Stimulated activated CD8-positive, alpha-beta memory T cell treated with anti-CD3 and anti-CD28 coated beads, Interleukin-4, amount 100 ng/mL, for 4 hours (primary cell): ENCODE measurements at places on chromosomes 3 and 15.

GRCh38 chr15:81643771-81644170 is 269.8 kb upstream of the TMC3 start:
- DNase-seq, result no peak

DNA sequence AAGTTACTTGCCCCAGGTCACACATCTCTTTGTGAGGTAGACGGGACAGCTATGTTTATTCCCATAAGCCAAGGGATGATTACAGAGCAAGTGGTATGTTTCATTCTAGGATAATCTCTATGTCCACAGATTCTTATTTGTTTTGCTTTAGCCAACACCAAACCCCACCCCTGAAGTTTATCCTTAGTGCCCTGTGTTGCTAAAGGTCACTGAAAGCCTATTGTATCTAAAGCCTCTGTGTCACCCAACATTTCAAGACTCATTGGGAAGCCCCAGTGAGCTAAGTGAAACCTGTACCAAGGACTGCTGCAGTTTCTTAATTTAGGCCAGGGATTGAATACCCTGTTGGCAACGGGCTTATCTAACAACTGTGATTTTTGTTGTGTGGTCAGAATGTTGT is 135.6 kb downstream of the ADAMTS9 start:
- no peak for DNase-seq

DNA sequence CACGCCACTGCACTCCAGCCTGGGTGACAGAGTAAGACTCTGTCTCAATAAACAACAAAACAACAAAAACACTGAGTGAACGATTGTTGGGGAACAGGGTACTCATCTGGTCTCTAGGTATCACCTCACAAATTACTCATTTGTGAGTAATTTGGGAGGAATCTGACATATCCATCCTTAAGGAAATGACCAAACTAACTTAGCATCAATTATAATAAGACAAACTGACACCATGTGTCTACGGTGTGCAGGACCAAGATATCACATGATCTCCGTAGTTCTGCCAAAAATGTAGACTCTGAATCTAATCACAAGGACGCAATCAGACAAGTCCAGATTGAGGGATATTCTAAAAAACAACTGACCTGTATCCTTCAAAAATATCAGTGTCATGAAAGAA is 12.0 kb upstream of the DAPK2 start:
- no peak for DNase-seq

- no peak for DNase-seq
These were observed 6.5 kb downstream of the FOXP1 start for GRCh38 chr3:71577011-71577410.

- no peak for DNase-seq
These were observed 8.5 kb downstream of the CCDC9B start for GRCh38 chr15:40332113-40332781.

- DNase-seq, result no peak
These were observed 3.9 kb upstream of the ACTL6A start for GRCh38 chr3:179558742-179559364.

- no peak for DNase-seq
These were observed 310.0 kb upstream of the WNT5A start for GRCh38 chr3:55797084-55797483.

DNA sequence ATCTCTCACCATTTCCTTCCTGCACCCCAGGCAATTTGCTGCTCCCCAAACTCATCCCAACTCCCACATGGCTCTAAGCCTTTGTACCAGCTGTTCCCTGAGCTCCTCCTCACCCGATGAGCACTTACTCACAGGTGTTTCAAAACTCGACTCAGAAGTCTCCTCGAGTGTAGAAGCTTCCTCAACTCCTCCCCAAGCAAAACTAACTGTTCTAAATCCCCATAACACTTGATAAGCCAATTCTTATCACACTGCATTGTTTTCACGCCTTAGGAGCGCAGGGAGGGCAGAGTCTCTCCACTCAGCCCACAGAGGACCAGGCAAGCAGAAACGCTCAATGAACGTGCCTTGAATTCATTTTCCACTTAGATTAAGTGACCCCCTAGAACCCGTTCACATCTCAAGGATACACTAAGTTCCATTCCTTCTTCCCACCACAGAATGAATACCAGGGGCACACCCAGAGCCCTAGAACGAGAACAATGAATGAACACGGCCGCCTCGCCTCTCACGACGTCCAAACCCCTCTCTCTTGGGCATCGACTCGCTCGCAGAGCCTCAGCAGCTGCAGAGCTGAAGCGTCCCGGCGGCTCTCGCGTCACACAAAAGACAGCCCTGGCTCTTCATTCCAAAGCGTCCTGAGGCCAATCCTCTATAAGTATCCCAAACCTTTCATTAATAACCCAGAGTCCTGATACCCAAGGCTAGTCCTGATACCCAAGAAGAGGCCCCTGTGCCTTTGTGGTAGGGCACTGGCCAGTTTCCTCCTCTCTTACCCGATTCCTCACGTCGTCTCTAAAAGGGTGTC is 1.1 kb downstream of the RAF1 start:
- no peak for DNase-seq

DNA sequence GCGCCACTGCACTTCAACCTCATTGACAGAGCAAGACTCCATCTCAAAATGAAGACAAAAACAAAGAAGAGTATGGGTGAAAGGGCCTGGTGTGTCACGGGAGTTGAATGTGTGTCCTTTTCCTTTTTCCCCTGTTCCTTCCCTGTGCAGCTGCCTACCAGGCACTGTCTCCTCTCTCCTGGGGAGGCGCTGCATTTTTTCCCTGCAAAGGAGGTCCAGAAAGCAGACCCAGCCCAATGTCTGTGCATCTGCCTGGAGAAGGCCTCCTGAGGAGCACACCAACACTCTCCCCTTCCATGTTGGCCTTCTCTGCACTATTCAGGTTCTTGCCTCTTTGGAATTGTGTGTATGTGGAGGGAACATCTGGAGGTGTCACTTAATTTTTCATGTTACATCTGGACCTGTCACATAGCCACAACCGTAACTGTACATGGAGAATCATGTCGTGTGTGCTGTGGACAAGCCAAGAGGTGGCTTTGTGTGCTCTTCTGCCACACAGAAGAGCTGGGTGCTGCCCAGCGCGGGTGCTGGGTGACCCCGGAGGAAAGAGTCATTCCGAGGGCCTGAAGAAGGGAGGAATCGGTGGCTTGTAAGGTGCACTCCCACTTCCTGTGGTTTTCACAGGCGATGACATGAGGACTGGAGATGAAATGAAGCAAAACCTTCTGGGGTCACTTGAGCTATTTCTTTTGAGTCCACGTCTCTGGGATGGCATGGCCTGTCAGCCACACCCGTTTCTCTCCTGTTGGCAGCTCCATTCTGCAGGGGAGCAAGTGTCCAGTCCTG is 46.5 kb upstream of the CGNL1 start:
- no peak for DNase-seq

DNA sequence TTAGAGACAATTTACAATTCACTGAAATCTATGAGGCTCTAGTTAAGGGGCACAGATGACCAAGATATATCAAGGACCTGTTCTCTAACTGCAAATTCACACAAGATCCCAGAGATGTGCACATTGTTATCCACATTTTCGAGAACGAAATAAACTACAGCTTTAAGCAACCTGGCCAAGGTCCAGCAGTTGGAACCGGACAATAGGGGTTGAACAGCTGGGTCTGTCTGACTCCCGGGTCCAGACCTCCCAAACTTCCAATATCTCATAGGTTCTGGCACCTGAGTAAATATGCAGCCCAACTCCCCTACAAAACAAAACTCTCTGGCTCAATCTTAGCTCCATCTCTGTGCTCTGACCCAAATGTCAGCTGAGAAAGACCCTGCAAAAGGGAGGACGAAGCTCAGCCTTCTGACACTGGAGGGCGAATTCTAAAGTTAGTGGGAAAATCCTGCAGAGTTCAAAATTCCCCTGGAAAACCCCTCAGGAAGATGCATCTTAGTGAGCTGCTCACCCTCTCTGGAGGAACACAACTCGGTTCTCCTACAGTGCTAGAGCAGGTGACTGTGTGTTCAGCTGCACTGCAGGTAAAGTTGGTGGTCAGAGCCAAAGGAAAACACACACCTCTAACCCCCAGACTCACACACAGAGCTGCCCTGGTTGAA is 14.2 kb upstream of the SPATA12 start:
- no peak for DNase-seq

DNA sequence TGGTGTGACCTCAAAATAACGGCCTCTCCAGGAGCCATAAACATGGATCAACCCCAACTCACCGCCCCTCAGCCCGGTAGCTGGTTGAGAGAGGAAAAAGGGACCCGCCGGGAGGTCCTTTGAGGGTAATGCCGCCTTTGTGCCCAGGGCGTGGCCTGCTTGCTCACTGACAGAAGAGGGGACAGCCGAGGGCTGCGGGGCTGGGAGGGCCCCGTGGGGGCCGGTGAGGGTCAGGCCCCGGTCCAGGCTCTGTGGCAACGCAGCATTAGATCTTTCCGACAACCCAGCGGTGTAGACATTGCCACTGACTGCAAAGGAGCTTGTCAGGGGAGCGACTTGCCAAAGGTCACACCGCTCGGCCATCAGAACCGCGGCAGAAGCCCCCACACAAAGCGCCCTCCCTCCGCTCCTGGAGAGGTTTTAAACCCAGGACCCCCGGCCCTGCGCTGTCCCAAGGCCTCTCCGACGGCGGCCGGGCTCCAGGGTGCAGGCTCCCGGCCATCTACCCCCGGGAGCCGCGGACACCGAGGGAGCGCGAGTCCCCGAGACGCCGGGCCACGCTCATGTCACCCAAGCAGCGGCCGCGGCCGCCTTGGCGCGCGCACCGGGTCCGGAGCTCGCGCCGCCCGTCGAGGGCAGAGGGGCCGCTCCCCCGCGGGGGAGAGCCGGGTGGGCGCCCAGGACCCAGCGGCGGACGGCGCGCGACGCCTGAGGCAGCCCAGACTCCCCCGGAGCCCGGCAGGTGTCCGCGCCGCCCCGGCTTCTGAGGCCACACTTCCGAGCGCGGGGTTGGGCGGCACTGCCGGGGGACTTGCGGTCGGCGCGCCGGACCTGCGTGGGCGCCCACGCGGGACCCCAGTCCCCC is 975 bp downstream of the PCSK6 start:
- DNase-seq, result no peak

DNA sequence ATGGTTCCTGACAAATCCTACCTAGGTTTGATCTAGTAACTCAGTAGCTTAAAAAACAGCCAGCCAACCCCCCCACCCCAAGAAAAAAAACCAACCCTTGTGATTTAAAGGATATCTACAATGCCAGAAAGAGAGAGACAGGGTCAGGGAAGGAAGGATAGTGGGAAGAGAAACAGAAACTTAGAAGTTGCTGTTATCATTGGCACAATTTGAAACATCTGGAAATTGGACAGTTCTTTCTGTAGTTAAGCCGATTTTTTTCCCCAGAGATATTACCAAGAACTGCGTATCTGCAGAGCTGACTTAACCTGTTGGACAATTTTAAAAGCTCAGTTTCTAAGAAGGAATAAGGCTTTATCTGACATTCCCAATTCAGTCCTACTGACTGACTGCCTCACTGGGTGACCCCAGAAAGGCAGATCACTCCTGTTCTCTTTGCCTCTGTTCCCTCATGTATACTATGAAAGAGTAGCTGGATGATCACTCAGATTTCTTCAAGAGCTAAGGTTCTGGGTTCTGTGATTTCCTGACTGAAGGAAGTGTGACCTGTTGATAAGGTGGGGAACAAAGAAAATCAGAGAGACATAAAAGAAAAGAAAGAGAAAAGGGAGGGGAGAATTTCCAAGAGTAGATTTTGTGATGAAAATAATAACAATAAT is 128.3 kb downstream of the MAP2K5 start:
- no peak for DNase-seq

DNA sequence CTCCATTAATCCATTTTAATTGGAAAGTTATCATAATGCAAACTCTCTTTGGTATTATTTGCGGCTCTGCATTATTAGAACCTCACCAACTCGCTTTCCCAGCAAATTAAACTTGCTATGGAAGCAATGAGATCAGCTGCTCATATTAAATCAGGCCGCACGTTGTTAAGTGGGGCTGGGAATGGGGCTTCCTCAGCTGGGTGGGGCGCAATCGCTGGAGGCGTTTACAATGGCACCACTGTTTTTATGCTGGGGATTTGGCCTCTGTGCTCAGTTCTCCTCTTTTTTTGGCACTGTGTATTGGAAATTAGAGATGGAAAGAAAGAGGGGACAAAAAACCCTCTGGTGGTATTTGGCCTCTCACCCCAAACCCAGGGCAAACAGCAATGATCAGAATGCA is 72.2 kb downstream of the RPLP1 start:
- DNase-seq, result no peak

GRCh38 chr3:22117751-22118346 is 366.8 kb upstream of the ZNF385D start:
- no peak for DNase-seq

GRCh38 chr3:144053121-144053520 is 81.5 kb downstream of the DIPK2A start:
- DNase-seq, result no peak

- DNase-seq, result no peak
These were observed 34.9 kb upstream of the SNRPA1 start for GRCh38 chr15:101329867-101330380.

- DNase-seq, result no peak
These were observed 37.2 kb upstream of the TMEM115 start for GRCh38 chr3:50396502-50396901.

DNA sequence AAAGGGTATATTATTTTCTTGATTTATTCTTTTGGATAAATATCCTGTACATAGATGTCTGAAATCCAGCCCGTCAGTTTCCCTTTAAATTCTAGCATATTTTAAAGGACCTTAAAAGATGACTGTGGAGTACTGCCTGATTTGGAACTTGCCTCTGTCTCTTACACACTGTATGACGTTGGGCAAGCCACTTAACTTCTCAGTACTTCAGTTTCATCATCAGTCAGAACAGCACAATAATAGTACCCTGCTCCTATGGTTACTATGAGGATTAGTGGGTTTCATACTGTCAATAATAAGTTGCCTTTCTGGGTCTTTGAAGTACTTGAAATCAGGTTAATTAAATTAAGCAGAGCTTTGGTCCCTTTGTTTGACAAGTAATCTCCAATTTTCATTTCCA is 374.3 kb downstream of the TIGIT start:
- no peak for DNase-seq

GRCh38 chr3:193842029-193842798 is 249.2 kb downstream of the OPA1 start:
- no peak for DNase-seq

- DNase-seq, result no peak
These were observed 21.0 kb downstream of the ZNF385D start for GRCh38 chr3:21729888-21730459.
